ENCODE measurements at places on chromosomes 2 and 18.

GRCh38 chr2:9601397-9601796 lies 29.4 kb downstream of the YWHAQ start:
- DNase-seq = no peak

DNA sequence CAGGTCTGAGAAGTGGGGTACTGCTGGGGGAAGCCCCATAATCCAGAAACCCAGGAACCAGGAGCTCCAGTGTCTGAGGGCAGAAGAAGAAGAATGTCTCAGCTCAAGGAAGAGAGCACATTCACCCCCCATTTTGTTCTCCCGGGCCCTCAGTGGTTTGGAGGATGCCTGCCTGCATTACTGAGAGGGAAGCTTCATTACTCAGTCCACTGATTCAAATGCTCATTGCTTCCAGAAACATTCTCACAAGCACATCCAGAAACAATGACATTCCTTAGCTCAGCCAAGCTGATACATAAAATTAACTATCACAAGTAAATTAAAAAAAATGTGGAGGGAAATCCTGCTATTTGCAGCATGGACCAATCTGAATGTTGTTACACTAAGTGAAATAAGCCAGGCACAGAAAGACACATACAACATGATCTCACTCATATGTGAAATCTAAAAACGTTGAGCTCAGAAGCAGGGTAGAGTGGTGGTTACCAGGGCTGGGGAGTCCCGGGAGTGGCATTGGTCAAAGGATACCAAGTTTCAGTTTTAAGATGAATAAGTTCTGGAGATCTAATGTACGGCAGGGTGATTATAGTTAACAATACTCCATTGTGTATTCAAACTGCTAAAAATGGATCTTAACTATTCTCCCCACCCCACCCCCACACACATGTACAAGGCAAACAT lies 459.3 kb downstream of the GALR1 start:
- DNase-seq = no peak

- no peak for DNase-seq
These were observed 38.9 kb upstream of the ATP6V1B1 start for GRCh38 chr2:70896765-70897202.

DNA sequence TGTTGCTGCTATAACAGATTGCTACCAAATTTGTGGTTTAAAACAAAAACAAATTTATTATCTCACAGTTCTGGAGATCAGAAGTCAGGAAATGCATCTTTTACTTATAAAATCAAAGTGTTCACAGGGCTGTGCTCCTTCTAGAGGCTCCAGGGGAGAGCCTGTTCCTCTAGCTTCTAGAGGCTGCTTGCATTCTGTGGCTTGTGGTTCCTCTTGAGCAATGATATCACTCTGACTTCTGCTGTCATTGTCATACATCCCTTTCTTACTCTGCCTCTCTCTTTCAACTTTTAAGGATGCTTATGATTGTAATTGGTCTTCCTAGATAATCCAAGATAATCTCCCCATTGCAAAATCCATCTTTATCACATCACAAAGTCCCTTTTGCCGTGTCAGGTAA lies 6.1 kb upstream of the DCC start:
- DNase-seq = no peak

DNA sequence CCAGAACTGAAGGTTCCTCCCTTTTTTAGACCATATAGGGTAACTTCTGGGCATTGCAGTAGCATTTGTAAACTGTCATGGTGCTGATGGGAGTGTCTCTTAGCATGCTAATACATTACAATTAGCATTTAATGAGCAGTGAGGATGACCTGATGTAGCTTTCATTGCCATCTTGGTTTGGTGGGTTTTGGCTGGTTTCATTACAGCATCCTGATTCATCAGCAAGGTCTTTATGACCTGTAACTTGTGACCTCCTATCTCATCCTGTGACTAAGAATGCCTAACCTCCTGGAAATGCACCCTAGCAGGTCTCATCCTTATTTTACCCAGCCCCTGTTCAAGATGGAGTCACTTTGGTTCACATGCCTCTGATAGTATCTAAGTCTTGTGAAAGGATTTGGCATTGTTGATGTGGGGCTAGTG lies 159.0 kb downstream of the TMX3 start:
- DNase-seq = no peak

DNA sequence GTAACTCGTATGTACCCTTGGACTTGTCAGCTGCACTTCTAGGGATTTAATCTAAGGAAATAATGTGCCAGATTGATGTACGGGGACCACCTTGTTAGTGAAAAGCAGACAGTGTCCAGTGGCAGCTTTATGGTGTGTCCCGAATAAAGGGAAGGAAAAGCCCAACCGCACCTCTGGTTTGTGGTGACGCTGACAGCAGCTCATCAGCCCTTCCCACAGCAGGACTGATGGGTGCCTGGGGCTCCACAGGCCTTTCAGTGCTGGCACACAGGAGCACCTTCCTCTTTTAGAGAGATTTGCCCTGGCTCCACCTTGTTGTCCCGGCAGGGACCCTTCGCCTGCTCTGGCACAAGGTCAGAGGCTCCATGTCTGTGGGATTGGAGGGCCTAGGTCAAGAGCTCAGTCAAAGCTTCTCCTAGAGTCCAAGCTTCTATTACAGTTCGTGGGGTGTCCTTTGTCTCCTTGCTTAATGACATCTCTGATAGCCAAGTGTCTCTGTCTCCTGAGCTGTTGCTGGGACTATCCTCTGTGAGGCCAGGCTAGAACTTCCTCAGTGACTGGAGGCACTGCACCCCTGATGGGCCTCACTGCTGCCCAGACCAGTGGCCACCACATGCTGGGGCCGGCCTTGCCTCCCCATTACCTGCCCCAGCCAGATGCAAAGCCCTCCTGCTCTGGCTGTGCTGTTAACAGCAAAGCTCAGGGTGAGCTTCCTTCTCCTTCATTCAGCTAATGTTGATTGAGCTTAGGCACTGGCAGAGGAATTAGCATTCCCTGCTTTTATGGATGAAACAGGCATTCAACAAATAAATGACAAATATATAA lies 33.0 kb upstream of the SCLY start:
- peak; percentile 72 for DNase-seq

DNA sequence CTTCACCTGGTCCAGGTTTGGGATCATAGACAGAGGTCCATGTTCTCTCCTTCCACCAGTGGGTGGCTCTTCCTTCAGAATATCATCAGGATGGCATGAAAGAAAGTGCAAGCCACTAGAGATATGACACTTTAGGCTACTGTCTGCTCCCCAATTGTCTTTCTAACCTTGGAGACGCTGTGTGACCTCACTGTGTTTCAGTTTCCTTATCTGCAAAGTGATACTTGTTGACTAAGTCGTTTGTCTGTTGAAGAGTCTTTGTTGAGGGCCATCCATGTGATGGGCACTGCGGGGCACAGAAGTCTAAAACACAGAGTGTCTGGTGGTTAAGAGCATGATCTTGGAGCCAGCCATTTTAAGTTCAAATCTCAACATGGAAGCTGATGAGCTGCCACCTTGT lies 259.9 kb upstream of the THSD7B start:
- DNase-seq = no peak

GRCh38 chr2:109348671-109349502 lies 219.9 kb downstream of the SH3RF3 start:
- DNase-seq = peak; percentile 63

GRCh38 chr2:215466097-215466909 lies 30.4 kb upstream of the FN1 start:
- DNase-seq = no peak

DNA sequence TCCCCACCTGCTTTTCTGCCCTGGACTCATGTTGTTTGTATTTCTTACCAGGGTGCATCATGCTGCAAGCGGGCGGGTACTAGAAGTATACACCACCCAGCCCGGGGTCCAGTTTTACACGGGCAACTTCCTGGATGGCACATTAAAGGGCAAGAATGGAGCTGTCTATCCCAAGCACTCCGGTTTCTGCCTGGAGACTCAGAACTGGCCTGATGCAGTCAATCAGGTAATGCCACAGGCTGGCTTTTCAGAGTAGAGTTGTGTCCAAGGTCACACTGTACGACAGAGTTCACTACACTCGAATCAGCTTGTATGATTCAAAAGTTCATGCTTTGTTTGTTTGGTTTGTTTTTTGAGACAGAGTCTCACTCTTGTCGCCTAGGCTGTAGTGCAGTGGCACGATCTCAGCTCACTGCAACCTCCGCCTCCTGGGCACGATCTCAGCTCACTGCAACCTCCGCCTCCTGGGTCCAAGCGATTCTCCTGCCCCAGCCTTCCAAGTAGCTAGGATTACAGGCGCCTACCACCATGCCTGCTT lies 19.4 kb downstream of the SRSF7 start:
- no peak for DNase-seq

DNA sequence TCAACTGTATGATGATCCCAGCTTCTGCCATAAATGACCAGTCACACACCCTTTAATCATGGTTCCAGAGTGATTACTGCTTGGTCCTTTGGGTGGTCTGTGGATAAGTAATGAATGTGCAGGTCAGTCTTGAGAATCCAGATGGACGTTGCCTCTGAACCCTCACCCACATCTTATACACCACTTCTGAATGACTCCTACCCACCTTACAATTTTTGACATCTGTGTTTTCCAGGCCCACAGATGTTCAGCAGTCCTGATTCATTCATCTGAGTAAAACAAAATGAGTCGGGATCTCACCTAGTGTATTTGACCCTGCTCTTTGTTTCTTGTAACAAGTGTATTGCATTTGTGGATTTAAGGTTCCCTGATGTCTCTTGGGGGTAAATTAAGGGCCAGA lies 194.1 kb upstream of the CCDC68 start:
- DNase-seq = no peak

- DNase-seq = no peak
These were observed 69.0 kb upstream of the ZCCHC2 start for GRCh38 chr18:62453864-62454263.

GRCh38 chr18:42268798-42269197 lies 313.8 kb downstream of the PIK3C3 start:
- DNase-seq = no peak

DNA sequence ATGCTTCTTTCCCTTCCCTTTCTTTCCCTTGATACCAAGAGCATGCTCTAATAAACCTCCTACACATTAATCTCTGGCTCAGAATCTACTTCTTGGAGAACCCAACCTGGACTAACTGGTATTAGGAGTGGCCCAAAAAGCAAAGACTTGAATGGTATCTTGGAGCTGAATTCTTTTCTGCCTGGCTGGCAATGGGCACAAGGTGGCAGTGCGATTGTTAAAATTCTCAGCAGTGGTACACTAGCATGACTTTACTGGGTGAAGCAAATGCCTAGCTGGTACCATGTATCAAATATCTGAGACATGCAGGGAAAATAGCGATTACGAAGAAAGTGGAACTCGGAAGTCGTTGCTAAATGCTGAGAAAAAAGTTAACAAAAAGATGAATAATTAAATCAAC lies 376.1 kb downstream of the XIRP2 start:
- peak; percentile 44 for DNase-seq

GRCh38 chr2:241425368-241425767 lies 69.3 kb downstream of the FARP2 start:
- DNase-seq = no peak

GRCh38 chr18:67951137-67951536 lies 434.6 kb upstream of the DSEL start:
- DNase-seq = no peak

DNA sequence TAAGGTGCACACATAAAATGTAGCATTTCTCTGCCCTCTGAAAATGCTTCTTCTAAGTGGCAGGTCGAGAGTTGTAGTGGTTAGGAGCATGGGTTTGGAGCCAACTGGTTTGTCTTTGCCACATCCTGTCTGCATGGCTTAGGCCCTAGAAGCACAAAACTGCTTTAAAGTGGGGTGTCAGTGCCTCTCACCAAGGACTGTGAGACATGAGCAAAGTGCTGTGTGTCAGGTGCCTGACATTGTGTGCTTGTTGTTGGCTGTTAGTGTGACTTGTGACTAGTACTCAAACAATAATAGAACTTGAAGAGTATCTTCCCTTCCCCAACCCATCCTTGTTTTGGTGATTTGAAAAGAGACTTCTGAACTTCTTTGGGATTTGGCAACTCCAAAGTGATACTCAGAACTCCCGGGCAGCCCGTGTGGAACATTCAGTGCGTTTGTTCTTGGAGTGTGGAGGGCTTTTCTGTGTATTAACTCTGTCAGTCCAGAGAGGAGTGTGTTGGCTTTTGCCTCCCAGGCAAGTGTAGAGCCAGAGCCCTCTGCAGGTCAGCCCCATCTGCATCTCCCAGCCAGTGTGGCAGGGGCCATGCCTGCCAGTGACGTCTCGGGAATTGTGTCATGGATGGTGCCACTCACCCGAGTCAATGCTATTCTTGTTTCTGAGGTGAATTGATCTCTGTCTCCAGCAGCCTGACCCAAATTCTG lies 5.0 kb downstream of the MGAT5 start:
- DNase-seq = peak; percentile 44

DNA sequence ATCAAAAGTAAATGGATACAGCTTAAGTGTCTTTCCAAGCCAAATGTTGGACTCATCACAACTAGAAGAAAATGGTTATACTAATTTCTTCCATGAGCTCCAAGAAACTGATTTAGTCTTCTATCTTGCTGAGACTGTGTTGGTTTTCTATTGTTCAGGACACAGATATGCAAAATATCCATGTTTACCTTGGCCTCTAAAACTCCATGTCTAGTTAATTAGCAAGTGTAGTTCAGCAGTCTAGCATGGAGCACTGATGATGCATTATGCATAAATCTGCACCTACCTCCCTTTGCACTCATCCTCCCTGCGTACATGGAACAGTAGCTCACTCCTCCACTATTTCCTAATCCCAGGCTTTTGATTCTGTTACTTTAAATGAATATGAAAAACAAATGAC lies 731.4 kb upstream of the CHAC2 start:
- no peak for DNase-seq

GRCh38 chr2:51579412-51579811 lies 547.5 kb upstream of the NRXN1 start:
- no peak for DNase-seq

- no peak for DNase-seq
These were observed 7.9 kb downstream of the INPP4A start for GRCh38 chr2:98452396-98453027.

- DNase-seq = no peak
These were observed 65.3 kb upstream of the CCDC85A start for GRCh38 chr2:56118474-56118873.

- DNase-seq = no peak
These were observed 99.9 kb downstream of the USP34 start for GRCh38 chr2:61371027-61371426.

GRCh38 chr18:10559553-10560451 lies 34.0 kb downstream of the NAPG start:
- peak; percentile 27 for DNase-seq

GRCh38 chr2:139916822-139917221 lies 1136.6 kb upstream of the NXPH2 start:
- DNase-seq = no peak

GRCh38 chr18:421247-422155 lies 79.0 kb downstream of the COLEC12 start:
- DNase-seq = no peak

DNA sequence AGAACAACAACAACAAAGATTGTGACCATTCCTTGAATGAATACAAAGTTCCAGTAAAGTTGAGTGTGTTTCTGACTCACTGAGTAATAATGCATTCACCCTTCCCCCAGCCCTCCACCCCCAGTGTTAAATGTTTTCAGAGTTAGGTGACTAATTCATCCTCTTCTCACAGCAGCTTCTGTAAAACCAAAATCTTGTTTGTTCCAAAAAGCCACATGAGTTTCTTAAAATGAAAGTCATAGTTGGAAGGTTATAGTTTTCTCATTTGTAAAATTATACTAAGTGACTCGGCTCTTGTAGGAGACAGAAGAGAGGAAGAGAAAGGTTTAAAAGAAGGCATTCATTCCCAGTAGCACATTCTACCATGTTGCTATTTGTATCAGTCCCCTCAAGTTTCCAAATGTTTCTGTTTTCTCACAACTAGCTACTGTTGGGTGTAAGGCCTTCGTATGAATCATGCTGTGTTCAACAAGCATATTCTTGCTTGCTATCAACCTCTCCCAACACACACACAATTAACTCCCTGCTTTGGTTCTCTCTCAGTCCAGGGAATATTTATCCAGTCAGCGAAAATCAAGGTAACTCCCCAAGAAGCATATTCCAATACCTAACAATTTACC lies 75.3 kb downstream of the MBD2 start:
- DNase-seq = no peak

All from hematopoietic multipotent progenitor cell treated with erythropoietin and hydrocortisone succinate and interleukin-3 and kit ligand, for 4 days (in vitro differentiated cells).